ENCODE measurements at places on chromosomes 4 and X.
A peak's percentile ranks its signal among the peaks of the same experiment; 100 is the strongest.

GRCh38 chr4:54439831-54440243, 210.7 kb downstream of the PDGFRA start:
- H3K27ac ChIP-seq, result no peak overlapping the region
- H3K27me3 ChIP-seq, result peaks cover 16% of the 10 kb centered on the region
- no peaks in the 10 kb centered on the region for H3K36me3 ChIP-seq

DNA sequence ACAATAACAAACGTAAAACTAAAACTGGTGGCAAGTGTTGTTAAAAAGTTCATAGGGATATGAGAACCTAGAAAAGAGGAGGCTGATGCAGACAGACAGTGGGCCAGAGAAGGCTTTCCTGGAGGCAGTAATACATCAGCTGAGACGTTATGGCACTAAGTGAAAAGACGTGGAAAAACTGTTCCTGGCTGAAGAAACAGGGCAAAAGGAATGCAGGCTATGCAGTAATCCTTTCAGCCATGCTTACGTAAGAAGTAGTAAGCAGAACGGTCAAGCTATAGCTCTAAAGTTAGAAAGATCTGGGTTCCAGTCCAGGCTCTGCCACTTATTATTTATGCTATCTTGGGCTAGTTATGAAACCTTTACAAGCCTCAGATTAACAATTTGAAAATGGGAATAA, 6.4 kb downstream of the LAMTOR3 start:
- no peak for DNase-seq
- no peaks in the 10 kb centered on the region for H3K27me3 ChIP-seq
- no peak overlapping the region for H3K27ac ChIP-seq
- H3K4me3 ChIP-seq, result no peak overlapping the region
- H3K4me1 ChIP-seq, result peaks cover 6% of the 10 kb centered on the region
- H3K36me3 ChIP-seq, result no peaks in the 10 kb centered on the region

DNA sequence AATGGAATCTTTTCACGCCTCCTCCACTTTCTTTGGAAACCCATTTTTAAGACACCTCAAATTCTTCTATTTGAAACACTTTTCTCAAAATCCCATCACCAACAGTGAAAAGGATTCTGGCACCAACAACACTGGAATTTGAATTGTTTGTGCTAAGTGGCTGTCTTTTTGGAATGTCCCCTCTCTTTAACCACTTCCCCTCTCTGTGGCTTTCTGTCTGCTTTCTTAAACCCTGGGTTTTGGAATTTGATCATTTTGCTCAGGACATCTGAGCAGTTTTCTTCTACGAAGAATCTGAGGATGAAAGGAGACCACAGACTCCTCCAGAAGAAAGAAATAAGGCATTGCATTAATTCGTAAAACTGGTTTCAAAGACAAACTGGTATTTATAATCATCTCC, 89.0 kb downstream of the MXRA5 start:
- H3K4me1 ChIP-seq, result no peaks in the 10 kb centered on the region
- peaks cover 8% of the 10 kb centered on the region for H3K36me3 ChIP-seq
- no peak overlapping the region for H3K27ac ChIP-seq
- DNase-seq, result no peak
- peaks cover 11% of the 10 kb centered on the region for H3K27me3 ChIP-seq

DNA sequence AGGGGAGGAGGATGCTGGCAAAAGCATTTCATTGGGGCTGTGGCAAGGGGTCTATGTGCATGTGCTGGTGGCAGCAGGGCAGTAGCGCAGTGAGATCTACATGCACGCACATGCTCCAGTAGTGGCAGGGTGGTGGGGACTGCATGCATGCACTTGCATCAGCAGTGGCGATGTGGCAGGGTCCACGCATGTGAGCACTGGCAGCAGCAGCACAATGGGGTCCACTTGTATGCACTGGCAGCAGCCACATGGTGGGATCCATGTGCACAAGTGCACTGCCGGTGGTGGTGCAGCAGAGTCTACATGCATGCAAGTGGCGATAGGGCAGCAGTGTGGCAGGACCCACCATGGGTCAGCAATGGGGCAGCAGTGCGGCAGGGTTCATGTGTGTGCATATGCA, 233.1 kb downstream of the THOC2 start:
- no peaks in the 10 kb centered on the region for H3K27me3 ChIP-seq
- H3K4me1 ChIP-seq, result no peaks in the 10 kb centered on the region
- no peak overlapping the region for H3K27ac ChIP-seq
- no peaks in the 10 kb centered on the region for H3K36me3 ChIP-seq

GRCh38 chr4:18130256-18130655, 108.7 kb upstream of the LCORL start:
- peaks cover 4% of the 10 kb centered on the region for H3K27me3 ChIP-seq
- no peaks in the 10 kb centered on the region for H3K36me3 ChIP-seq
- H3K27ac ChIP-seq, result no peak overlapping the region
- DNase-seq, result no peak
- no peaks in the 10 kb centered on the region for H3K4me1 ChIP-seq

DNA sequence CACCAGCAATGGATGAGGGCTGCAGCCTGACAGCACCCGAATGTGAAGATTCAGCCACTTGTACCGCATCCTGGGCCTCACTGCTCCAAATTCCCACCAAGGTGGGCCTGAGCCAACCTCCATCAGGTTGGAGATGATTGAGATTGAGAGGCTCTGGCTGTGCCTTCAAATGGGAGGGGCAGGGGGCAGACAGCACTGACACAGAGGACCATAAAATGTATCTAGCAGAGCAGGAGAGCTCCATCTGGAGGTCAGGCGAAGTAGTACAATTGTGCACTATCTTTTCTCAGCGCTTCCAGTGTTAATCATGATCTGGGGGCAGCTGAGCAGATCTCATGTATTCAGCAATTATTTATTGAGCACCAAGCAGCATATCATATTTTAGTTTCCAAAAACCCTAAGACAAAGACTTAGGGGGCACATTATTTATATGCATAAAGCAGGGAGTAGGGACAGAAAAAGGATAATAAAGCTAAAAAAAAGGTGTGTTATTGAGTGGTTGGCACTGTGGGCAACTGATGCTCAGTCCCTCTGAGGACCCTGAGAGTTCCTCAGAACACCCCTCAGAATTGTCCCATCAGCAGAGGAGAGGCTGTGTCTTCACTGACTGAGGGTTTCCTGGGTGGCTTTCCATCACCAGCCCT, 31.6 kb upstream of the C1QTNF7 start:
- H3K27me3 ChIP-seq, result peaks cover 13% of the 10 kb centered on the region
- no peak overlapping the region for H3K4me3 ChIP-seq
- peaks cover 16% of the 10 kb centered on the region for H3K36me3 ChIP-seq
- no peak overlapping the region for H3K27ac ChIP-seq
- DNase-seq, result peak; percentile 50
- peaks cover 38% of the 10 kb centered on the region for H3K4me1 ChIP-seq

GRCh38 chr4:183434264-183434663, 10.2 kb upstream of the CDKN2AIP start:
- peaks cover 3% of the 10 kb centered on the region for H3K27me3 ChIP-seq
- no peak for DNase-seq
- peaks cover 60% of the 10 kb centered on the region for H3K4me1 ChIP-seq
- H3K4me3 ChIP-seq, result no peak overlapping the region
- peak overlapping the region; percentile 97 for H3K27ac ChIP-seq
- peaks cover 8% of the 10 kb centered on the region for H3K36me3 ChIP-seq

- H3K4me1 ChIP-seq, result peaks cover 21% of the 10 kb centered on the region
- H3K27me3 ChIP-seq, result peaks cover 4% of the 10 kb centered on the region
- no peak for DNase-seq
- no peak overlapping the region for H3K27ac ChIP-seq
Measured at GRCh38 chr4:56231410-56231809, 155.9 kb downstream of the AASDH start.

GRCh38 chrX:11264925-11265324, 28.3 kb upstream of the AMELX start:
- H3K4me3 ChIP-seq, result no peak overlapping the region
- H3K27me3 ChIP-seq, result no peaks in the 10 kb centered on the region
- H3K27ac ChIP-seq, result no peak overlapping the region
- no peaks in the 10 kb centered on the region for H3K4me1 ChIP-seq
- no peaks in the 10 kb centered on the region for H3K36me3 ChIP-seq
- no peak for DNase-seq

DNA sequence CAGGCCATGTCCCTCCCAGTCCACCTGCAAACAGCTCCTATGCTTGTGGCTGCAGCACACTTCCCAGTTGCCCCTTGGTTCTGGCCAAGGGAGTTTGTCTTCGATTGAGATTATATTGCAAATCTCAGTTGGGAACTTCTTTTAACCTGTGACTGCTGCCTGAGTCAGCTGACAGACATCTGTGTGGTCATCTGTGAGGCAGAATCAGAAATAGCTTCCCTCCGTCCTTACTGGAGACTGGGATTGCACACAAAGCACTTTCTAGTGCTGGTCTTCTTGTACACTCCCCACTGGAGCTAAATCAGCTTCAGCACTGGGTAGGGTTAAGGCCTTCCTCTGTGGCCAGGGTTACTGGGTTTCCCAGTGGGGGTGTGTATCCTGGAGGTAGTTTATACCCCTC, 34.3 kb downstream of the ZNF330 start:
- H3K36me3 ChIP-seq, result no peaks in the 10 kb centered on the region
- DNase-seq, result no peak
- H3K27ac ChIP-seq, result no peak overlapping the region
- H3K4me3 ChIP-seq, result no peak overlapping the region
- no peaks in the 10 kb centered on the region for H3K4me1 ChIP-seq

GRCh38 chrX:119684916-119685224, 8.1 kb downstream of the SEPTIN6 start:
- no peak for DNase-seq
- peaks cover 19% of the 10 kb centered on the region for H3K36me3 ChIP-seq
- no peaks in the 10 kb centered on the region for H3K27me3 ChIP-seq
- peak overlapping the region; percentile 100 for H3K27ac ChIP-seq

DNA sequence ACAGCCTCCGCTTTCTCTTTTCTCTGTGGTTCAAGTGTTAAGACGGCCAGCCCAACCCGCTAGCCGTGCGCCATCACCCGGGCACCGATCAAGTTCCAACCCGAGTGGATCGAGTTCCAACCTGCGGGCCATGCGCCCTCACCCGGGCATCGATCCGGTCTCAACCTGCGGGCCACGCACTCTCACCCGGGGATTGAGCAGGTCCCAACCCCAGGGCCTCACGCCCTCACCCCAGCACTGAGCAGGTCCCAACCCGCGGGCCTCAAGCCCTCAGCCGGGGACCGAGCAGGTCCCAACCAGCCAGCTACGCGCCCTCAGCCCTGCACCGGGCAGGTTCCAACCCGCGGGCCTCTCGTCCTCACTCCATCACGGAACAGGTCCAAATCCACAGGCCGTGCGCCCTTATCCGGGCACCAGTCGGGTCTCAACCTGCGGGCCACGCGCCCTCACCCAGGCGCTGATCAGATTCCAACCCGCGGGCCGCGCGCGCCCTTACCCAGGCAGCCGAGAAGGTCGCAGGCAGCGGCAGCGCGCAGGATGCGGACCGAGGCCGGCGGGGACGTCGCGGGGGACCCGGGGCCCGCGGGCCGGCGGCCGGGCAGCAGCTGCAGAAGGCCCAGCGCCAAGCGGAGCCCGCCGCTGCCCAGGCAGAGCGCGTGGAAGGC, 443 bp downstream of the GPR143 start:
- DNase-seq, result peak; percentile 47
- H3K27me3 ChIP-seq, result peaks cover 11% of the 10 kb centered on the region
- H3K4me3 ChIP-seq, result peak overlapping the region; percentile 56
- no peak overlapping the region for H3K27ac ChIP-seq
- H3K36me3 ChIP-seq, result peaks cover 4% of the 10 kb centered on the region

GRCh38 chr4:124806403-124806802, 93.9 kb upstream of the ANKRD50 start:
- H3K4me1 ChIP-seq, result no peaks in the 10 kb centered on the region
- peaks cover 1% of the 10 kb centered on the region for H3K36me3 ChIP-seq
- no peaks in the 10 kb centered on the region for H3K27me3 ChIP-seq
- H3K27ac ChIP-seq, result no peak overlapping the region
- no peak overlapping the region for H3K4me3 ChIP-seq

DNA sequence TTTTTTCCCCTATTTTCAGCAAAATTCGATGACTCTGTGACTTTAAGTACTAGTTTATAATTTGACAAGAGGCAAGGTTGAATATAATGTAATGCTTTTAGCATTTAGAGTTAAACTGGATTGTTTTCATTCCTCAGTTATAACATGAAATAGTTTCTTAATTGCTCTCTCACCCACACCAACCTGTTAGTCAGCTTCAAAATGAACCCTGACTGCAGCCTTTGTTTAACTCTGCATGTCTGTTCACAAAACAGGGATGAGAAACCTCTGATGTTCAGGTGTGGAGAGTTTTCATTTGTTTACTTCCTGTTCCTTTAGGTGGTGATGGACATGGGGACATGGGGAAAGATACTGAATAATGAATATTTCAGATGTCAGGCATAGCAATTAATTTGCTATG, 49.9 kb upstream of the MND1 start:
- peaks cover 90% of the 10 kb centered on the region for H3K36me3 ChIP-seq
- DNase-seq, result no peak
- no peaks in the 10 kb centered on the region for H3K27me3 ChIP-seq
- peak overlapping the region; percentile 19 for H3K27ac ChIP-seq

- peaks cover 5% of the 10 kb centered on the region for H3K36me3 ChIP-seq
- H3K4me3 ChIP-seq, result no peak overlapping the region
- H3K27me3 ChIP-seq, result peaks cover 3% of the 10 kb centered on the region
- DNase-seq, result no peak
Measured at GRCh38 chr4:153534792-153535629, 68.9 kb downstream of the TMEM131L start.

GRCh38 chr4:3346146-3346545, 53.3 kb downstream of the RGS12 start:
- no peak overlapping the region for H3K27ac ChIP-seq
- DNase-seq, result peak; percentile 49
- H3K36me3 ChIP-seq, result peaks cover 8% of the 10 kb centered on the region
- no peak overlapping the region for H3K4me3 ChIP-seq
- peaks cover 25% of the 10 kb centered on the region for H3K4me1 ChIP-seq
